ENCODE measurements at places on chromosomes 6 and 20.

DNA sequence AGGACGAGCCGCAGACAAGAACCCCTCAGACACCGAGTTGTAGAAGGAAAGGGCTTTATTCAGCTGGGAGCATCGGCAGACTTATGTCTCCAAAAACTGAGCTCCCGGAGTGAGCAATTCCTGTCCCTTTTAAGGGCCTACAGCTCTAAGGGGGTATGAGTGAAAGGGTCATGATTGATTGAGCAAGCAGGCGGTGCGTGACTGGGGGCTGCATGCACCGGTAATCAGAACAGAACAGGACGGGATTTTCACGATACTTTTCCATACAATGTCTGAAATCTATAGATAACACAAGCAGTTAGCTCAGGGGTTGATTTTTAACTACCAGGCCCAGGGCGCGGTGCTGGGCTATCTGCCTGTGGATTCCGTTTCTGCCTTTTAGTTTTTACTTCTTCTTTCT lies 226.4 kb upstream of the PLCB4 start:
- no peak for DNase-seq

DNA sequence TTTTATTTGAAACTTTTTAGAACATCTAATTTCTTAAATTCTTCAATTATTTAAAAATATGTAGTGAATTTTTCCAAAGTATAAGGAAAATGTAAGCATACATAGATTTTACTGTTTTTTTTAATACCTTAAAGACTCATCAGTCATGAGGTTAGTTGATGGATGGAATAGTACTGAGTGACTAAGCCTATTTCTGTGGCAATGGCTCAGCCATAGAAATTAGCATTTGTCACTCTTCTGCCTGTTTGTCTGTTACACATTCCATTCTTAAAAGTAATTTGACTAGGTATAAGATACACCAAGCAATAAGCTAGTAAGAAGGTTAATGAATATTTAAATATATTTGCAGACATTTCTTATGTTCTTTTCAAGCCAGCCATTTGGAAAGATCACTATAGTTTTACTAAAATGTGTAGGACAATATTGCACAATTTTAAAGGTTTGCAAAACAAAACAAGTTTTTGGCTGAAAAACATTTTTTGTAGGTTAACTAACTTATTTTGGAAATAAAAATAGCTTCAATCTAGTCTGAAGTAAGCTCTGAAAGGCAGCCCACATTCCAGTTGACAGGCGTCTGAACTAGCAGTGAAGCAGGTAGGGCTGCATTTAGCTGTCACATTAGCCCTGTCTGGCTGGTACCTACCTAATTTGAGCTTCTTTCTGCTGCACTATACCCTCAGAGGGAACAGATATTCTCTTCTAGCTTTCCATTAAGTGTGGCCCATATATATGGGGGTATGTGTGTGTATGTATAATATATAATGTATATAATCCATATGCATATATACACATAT lies 385.7 kb downstream of the GRIK2 start:
- no peak for DNase-seq

- DNase-seq, result no peak
These were observed 12.1 kb upstream of the SERINC3 start for GRCh38 chr20:44533928-44534327.

DNA sequence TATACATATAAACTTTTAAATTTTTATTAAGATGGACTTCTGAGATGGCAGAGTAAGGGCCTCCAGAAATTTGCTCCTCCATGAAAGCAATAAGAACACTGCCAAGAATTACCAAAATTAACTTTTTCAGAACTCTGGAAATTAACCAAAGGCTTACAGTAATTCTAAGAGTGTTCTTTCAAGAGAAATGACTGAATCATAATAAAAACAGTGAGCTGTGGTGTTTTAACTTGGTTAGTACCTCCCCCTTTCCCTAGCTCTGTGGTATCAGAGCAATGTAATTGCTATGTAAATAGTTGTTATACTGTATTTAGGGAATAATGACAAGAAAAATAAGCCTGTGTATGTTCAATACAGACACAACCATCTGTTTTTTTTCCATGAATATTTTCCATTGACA lies 19.0 kb downstream of the HECA start:
- peak; percentile 84 for DNase-seq

GRCh38 chr20:34907616-34908469 lies 31.4 kb downstream of the ACSS2 start:
- peak; percentile 97 for DNase-seq

GRCh38 chr6:31763619-31763940 lies 1.1 kb downstream of the SAPCD1 start:
- peak; percentile 87 for DNase-seq

DNA sequence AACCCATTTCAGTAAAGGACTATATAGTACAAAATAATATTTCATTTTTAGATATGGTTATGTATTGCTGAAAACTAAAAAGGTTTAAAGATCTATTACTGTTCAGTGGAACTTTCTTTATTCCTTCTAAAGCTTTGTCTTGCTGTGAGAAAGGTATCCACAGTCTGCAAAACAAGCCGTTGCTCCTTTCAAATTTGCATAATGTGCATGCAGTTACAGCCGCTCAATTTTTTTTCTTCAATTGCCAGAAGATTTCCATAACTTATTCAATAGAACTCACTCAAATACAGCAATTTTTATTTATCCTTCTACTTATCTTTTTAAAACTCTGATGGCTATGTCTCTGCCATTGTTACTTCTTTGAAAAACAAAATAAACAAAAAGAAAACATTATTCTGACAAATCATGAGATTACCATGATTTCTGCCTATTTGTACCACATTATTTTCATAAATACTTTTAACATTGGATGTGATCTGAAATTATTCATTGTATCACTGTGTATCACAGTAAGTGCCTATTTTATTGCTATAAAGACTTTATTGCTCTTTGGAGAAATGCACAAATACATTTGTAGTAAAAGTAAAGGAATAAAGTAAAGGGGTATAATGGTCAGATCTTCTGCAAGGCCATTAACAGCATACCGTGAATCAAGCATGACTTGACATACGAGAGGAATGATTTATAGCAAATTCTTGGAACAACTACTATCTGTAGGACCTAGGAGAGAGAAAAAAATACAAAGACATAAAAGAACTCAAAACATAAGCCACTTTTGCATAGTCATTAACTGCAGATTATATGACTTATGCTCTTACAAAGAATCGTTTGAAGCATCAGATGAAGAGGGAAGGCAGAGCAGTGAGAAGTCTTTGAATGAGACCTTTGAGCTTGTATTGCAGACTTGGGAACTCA lies 29.6 kb upstream of the HBS1L start:
- no peak for DNase-seq

All from osteoblast (primary cell).